ENCODE measurements at places on chromosomes 6 and 20.

DNA sequence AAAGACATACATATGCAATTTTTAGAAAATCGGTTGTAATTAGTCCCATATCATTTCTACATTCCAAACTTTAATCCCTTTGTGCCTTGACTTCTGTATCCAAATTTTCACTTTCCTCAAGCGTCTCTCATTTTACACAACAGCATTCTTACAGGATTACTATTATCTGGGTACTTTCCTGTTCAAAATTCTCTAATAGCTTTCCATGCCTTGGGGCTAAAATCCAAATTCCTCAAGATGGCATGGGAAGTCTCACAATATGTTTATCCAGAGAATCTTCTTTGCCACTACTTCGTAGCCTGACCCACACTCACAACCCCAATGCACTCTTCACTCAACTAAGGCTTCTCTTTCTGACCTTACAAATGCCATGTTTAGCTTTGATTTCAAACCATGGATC, 125.0 kb downstream of the TBX18 start:
- DNase-seq: no peak

DNA sequence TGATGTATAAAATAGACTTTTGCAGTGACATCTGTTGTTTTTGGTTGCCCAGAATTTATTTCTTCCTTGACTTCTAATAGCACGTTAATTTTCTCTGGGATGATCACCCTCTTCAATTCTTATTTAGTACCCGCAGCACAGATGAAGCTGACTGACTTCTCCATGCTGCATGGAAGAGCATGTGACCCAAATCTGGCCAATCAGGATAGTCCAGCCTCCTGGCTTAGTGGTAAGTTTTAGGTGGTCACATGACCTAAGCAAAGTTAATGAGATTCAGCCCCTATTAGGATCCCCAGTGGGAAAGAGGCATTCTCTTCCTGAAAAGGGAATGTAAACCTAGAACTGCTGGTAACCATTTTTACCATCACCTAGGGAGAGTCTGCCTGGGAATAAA, 13.8 kb upstream of the SIRT5 start:
- DNase-seq: no peak

GRCh38 chr6:158516098-158516497, 43.8 kb upstream of the TMEM181 start:
- no peak for DNase-seq

DNA sequence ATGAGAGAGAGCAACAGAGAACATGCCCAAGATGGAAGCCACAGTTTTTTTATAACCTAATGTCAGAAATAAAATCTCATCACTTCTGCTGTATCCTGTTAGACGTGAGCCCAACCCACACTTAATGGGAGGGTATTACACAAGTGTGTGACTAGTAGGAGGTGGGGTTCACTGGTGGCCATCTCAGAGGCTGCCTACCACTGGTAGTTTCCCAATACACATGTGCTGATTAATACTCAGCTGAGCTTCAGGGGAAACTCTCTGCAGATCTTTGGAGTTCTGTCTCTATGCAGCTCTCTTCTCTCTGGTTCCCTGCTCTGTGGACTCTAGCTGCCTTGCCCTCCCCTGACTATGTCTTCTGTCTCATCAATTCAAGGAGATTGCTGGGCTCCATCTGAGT, 35.7 kb downstream of the CNBD2 start:
- no peak for DNase-seq

GRCh38 chr6:156359912-156360311, 417.3 kb upstream of the ARID1B start:
- no peak for DNase-seq

- no peak for DNase-seq
Measured at GRCh38 chr20:50127587-50128519, 14.9 kb upstream of the UBE2V1 start.

GRCh38 chr6:163643866-163644265, 229.3 kb downstream of the QKI start:
- DNase-seq: no peak

- DNase-seq: no peak
Measured at GRCh38 chr6:108167449-108168089, 1.7 kb downstream of the NR2E1 start.

GRCh38 chr6:11771473-11772048, 7.0 kb downstream of the ADTRP start:
- no peak for DNase-seq

GRCh38 chr6:130326496-130326895, 39.3 kb upstream of the TMEM200A start:
- no peak for DNase-seq

- DNase-seq: no peak
Measured at GRCh38 chr6:95802978-95803377, 212.8 kb upstream of the FUT9 start.
